ENCODE measurements at places on chromosomes 5 and 9. TPM values are rescaled to one million over a fixed set of nuclear protein-coding genes. Genes with fewer than 3 reads are reported as not detected.

The NUDT2 gene
- 14.7 TPM for total RNA-seq

The ZNG1C gene
- total RNA-seq: 53.9 TPM

The VCP gene
- total RNA-seq: 138 TPM

The SMIM27 gene
- not detected for total RNA-seq

DNA sequence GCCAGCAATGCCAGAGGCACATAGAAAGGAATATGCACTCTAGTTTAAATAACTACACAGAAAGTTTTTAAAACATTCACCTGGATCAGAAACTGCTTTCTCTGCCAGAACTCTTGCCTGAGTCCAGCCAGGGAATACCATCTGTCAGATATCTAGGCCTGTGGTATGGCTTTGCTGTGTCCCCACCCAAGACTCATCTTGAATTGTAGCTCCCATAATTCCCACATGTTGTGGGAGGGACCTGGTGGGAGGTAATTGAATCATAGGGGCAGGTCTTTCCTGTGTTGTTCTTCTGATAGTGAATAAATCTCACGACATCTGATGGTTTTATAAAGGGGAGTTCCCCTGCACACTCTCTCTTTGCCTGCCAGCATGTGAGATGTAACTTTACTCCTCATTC is 41.5 kb upstream of the KCNV2 start:
- no peaks in the 10 kb centered on the region for H3K36me3 ChIP-seq
- H3K27me3 ChIP-seq: no peaks in the 10 kb centered on the region
- DNase-seq: no peak
- H3K4me3 ChIP-seq: no peak overlapping the region

DNA sequence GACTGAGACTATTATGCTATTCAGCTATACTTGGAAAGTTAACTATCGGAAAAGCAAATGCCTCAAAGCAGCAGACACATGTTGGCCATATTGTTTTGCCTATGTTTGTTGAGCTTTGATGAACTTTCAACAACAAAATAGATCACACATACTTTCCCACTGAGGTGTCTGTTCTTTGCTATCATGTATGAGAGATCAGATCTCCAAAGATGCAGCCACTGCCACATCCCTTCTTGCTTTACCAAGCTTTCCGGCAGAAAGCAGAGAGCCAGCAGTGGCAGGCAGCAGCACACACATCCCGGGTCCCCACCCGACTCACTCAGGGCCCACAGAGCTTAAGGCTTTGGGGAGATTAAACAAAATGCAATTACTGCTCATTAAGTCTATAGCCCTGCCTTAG is 18.8 kb downstream of the ZBTB5 start:
- no peaks in the 10 kb centered on the region for H3K27me3 ChIP-seq
- peaks cover 12% of the 10 kb centered on the region for H3K36me3 ChIP-seq
- peaks cover 12% of the 10 kb centered on the region for H3K4me1 ChIP-seq
- DNase-seq: no peak
- H3K4me3 ChIP-seq: no peak overlapping the region

DNA sequence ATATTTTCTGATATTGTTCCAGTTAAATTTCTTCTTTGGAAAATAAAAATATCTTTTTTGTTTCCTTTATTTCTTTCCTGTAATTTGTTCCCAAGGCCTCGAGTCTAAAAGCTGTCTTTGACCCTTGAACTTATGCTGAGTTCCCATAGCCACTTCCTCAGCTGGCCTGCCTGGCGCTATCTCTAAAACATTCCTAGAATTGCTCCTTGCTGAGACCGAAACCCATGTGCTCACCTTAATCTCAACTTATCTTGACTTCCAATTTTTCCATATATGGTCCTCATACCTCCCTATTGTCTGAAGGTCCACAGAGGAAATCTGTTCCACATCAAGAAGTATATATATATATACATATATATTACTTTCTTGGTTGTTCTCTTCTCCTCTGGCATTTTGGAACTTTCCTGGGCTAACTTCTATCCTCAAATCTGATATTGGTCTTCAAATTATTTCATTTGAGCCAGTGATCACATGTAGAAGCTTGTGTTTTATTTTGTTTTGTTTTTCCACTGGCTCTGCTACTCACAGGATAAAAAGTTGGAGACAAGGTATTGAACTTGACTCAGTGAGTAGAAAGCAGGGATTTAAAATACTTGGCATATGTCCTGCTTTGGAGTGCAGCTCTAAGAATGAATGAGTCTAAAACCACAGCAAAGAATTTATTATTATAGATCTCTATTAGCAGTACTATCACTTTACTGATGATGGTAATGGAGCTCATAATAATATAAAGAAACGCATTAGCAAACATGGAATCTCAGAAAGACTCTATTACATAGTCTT is 45.2 kb downstream of the ENC1 start:
- no peaks in the 10 kb centered on the region for H3K4me1 ChIP-seq
- no peak for DNase-seq
- H3K36me3 ChIP-seq: no peaks in the 10 kb centered on the region

GRCh38 chr5:111143910-111144309 is 51.8 kb downstream of the WDR36 start:
- H3K27ac ChIP-seq: no peak overlapping the region
- H3K36me3 ChIP-seq: no peaks in the 10 kb centered on the region
- no peaks in the 10 kb centered on the region for H3K27me3 ChIP-seq
- no peak overlapping the region for H3K4me3 ChIP-seq
- H3K4me1 ChIP-seq: no peaks in the 10 kb centered on the region

DNA sequence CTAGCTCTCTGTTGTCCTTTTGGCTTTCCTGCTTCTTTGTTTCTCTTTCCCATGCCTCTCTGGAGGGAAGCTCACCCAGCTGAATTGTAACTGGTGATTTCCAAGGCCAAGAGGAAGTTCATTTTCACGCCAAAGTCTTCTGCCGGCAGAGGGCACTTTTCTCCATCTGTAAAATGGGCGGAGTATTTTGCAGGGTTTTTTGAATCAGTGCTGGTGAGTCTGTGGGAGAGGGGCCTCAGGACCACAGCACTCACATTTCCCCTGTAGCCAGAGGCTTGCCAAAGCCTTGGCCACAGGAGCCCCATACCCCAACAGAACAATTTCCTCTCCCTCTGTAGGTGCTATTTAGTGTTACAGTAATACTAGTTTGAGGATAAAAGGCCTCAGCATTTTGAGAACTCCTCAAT is 42.3 kb upstream of the MATR3 start:
- no peaks in the 10 kb centered on the region for H3K4me1 ChIP-seq
- no peaks in the 10 kb centered on the region for H3K27me3 ChIP-seq
- no peak overlapping the region for H3K4me3 ChIP-seq
- DNase-seq: no peak
